ENCODE measurements at places on chromosomes 2 and 18.

DNA sequence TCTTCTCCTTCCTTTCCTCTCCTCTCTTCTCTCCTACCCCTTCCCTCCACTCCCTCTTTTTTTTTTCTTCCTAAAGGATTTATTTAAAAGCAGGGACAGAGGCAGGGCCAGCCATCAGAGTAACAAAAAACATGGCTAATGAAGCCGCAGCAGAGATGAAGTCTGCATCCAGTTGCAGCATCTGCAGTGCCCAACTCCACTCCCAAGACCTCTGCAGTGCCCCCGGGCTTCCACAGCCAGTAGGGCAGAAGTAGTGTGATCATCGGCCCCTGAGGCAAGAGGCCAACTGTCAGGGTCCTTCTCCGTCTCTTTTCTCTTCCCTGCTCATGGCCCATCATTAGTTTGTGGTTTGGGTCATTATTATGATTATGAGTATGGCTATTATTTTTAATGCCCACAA lies 4.2 kb upstream of the EGR4 start:
- DNase-seq = no peak

DNA sequence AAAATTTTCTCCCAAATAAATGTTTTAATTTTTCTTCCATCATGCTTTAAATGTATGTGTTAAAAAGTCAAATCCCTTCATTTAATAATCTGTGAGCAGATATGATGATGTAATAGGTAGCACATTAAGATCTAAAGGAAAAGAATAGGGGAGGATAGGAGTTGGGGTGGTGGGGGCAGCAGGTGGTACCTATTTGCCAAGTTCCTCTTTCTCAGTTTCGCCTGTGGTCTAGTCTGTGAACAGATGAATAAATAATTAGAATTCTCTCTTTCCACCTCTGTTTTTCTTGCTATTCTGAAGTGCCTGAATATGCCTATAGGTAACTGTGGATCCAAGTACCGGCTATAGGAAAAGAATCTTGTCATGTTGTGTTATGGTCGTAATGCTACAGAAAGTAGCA lies 152.5 kb downstream of the NRXN1 start:
- no peak for DNase-seq

DNA sequence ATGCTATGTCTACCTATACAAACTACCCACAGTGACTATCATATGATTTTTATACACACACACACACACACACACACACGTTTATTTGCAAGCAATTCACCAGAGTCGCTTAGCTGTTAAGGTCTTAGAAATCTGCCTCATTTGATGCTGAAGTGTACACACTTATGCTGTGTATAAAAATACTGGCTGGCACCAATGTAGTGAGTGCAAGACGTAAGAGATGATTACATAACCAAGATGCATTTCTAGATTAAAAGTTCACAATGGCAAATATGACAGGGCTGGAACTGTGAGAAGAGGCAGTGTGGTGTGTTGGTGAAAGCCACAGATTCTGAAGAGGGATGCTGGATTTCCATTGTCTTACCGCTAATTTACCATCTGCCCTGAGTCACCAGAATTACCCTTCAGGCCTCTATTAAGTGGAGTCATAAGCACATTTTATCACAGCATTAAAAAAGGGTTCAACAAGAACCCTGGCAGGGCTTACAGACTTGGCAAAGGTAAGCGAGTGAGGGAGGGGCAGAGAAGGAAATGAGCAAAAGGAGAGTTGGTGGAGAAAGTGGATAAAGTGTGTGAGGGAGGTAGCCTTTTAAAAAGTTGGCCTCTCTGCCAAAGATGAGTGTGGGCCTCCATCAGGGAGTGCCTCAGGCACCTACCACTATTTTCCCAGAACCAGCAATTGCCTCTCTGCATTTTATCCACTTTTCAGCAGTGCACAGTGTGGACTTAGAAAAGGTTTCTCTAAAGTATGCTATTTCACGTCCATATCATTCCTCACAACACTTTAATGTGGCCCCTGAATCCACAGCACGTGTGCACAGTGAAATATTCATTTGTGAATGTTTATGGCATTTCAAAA lies 21.5 kb downstream of the MEIS1 start:
- DNase-seq = no peak

GRCh38 chr2:142868229-142868762 lies 9.2 kb upstream of the KYNU start:
- no peak for DNase-seq

GRCh38 chr2:101341421-101341820 lies 32.9 kb upstream of the RNF149 start:
- DNase-seq = no peak

DNA sequence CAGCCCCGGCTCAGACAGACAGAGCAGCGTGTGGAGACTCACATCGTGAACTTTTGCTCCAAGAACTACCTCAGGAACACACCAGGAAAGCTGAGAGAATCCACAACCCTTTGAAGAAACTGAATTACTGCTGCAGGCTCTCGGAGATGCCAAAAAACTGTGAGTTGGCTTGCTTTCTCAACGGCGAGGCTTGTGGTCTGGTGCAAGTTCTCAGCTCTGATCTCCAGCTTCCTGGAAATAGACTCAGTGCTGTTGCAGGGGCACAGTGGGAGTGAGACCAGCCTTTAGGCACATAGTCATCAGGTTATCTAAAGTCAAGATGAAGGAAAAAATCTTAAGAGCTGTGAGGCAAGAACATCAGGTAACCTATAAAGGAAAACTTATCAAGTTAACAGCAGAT lies 273.7 kb upstream of the LRATD1 start:
- DNase-seq = no peak

DNA sequence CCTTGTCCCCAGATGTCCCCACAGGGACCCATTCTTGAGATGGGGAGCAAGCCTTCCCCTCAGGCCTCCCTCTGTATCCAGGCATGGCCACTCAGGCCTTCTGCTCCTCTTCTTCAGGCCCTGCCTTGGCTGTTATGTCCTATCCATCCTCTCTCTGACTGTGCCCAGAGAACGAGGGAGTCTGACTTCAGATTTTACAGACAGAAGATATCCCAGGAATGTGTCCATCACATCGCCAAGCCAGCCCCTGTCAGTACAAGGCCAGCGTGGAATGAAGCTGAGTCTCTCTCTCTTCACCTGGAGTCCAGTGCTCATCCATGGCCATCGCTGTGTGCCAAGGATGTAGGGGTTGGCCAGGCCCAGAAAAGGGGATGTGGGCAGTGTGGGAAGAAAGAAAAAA lies 57.6 kb downstream of the SDC1 start:
- DNase-seq = no peak

DNA sequence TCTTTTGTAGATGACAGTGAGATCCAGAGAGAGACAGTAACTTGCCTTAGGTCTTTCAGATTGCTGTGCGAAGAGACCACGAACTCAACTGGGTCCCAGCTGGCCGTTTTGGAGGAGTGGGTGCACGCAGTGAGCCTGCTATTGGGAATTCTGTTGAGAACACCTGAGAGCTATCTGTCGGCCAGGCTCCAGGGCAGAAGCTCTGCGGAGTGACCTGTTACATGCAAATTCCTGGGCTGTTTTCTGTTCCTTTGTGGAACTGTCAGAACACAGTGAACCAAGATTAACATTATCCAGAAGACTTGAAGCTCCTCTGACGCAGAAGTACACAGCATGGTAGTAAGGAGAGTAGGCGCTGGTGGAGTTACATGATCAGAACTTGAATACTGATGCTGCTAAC lies 99.5 kb upstream of the LMAN1 start:
- no peak for DNase-seq

DNA sequence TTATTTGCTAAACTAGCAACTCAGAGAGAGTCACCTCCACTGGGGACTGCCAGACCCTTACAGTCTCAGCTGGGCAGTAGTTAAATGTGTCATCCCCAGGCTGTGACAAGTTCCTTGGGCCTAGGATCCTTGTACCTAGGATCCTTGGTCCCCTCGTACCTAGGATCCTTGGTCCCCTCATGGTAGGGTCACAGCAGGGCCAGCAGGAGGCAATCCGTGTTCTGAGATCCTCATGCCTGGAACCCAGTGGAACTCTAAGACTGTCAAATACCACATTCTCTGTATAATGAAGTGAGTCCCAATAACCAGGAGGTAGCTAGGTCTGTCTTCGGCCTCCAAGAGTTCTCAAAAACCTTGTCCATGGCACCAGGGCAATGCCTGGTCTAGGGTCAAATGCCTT lies 60.8 kb downstream of the LYPD6B start:
- DNase-seq = no peak

DNA sequence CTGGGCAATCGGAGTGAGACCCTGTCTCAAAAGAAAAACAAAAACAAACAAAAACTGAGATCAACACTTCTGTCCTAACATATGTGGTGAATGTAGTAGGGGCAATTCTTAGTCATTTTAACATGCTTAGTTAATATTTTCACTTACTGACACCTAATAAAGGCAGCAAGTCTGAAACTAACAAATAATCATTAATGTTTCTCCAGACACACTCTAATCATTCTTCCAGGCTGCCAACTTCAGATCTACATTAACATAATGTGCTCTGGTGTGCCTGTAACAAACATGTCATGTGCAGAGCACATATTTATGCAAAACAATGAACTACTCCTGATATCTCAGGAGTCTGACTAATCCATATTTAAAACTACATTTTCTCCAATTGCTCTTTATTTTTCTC lies 6.0 kb downstream of the KRCC1 start:
- DNase-seq = no peak

GRCh38 chr2:106261871-106262321 lies 67.8 kb upstream of the UXS1 start:
- no peak for DNase-seq

DNA sequence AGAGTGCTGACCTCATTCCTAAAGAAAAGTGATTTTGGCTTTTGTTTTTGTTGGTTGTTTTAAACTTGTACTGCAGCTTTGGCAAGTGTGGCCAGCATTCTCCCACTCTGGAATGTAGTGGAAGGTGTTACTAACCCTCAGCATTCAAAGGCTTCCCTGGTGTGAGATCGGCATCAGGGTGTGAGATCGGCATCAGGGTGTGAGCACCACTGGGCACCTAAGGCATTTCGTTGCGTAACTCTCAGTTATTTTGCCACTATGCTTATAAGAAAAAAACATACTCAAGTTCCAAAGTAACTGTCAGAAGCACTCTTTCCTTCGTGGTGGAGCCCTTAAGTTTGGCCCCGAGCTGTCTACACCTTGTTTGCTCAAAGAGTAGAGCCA lies 1.7 kb downstream of the CYBRD1 start:
- no peak for DNase-seq

GRCh38 chr18:77108821-77109647 lies 23.5 kb downstream of the MBP start:
- no peak for DNase-seq

DNA sequence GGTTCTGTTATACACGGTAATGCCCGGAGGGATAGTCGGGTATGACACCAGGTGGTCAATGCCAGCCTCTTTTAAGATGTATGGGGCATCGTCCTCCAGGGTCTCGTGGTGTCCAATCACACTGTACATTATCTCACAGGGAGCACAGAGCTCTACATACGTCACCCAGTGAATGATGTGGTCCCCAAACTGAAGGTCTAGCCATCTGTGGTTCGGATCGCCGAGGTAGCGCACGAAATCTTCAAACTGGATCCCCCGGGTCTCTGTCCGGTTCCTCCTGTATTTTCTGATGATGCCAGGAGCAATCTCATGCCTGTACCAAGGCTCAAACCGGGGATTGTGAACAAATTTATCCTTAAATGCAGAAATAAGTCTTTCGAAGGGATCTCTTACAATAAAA lies 24.1 kb downstream of the CHST10 start:
- DNase-seq = no peak

DNA sequence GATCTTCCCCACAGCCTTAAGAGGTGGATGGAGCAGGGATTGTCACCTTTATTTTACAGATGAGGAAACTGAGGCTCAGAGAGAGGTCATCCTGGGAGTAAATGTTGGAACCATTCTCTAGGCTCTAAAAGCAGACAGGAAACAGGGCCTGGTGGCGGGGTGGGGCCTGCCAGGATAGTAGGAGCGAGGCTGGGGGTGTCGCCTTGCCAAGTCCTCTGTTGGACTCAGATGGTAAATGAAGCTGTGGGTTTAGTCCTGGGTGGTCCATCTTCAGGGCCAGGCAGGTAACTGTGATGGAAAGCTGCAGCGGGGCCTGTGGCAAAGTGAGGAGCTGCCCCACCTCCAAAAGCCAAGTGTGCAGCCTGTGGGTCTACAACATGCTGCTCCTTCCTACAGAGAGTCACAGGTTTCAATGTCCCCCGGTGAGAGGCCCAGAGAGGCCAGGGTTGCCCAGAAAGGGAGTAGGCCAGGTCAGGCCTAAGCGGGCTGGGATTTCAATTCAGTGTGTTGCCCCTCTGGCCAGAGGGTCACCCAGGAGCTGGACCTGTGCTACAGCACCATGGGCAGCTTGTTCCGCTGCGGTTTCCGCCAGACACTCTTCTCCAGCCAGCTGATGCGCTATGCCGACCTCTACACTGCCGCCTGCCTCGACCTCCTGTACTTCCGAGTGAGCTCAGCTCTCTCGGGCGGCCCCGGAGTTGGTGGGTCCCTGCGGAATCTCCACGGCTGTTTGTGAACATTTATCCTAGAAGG lies 6.6 kb downstream of the NT5DC4 start:
- DNase-seq = no peak

- DNase-seq = no peak
Measured at GRCh38 chr2:159546716-159547430, 69.5 kb downstream of the BAZ2B start.

- no peak for DNase-seq
Measured at GRCh38 chr2:19461504-19462255, 103.3 kb upstream of the OSR1 start.

DNA sequence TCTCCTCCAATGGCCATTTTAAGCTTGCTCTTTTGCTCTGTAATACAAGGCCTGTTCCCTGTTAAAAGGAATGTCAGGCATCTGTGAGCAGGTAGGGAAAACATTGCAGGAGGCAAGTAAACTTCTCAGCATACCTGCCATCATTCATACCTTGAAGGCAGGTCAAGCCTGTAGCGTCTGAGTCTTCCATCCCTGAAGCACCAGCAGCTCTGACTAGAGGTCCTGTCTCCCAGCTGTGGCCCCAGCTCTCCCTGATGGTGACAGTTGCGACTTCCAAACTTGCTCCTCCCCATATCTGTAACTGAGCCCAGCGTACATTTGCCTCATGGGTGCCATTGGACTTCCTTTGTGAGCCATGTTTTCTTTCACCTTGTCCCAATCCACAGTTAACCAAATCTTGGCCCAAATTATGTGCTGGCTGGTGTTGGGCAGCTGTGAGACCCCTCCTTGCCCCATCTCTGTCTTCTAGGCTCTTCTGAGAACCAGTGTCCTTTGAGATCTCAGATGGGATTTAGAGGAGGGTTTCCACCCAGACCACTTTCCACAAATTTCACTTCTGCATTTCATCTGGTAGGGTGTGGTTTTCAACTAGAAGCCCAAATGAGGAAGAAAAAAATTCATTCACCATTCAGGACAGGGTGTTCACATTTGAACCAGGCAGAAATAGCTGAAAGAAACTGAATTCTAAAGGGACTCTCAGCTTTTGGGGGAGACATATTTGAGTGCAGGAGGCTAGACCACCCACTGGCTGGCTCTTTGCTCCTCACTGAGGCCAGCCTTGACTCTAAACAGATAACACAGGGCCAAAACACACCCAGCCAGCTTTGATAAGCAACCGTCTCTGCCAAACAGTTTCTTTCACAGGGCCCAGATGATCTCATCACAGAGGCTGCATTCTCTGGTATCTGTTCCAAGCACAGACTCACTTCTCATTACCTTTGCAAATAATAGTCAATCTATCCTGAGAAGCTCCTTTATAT lies 66.4 kb upstream of the MSH2 start:
- no peak for DNase-seq

All from HS-5 (cell line).